Neural crest cell (in vitro differentiated cells): ENCODE measurements at places on chromosomes 5 and 9.
A peak's percentile ranks its signal among the peaks of the same experiment; 100 is the strongest.

DNA sequence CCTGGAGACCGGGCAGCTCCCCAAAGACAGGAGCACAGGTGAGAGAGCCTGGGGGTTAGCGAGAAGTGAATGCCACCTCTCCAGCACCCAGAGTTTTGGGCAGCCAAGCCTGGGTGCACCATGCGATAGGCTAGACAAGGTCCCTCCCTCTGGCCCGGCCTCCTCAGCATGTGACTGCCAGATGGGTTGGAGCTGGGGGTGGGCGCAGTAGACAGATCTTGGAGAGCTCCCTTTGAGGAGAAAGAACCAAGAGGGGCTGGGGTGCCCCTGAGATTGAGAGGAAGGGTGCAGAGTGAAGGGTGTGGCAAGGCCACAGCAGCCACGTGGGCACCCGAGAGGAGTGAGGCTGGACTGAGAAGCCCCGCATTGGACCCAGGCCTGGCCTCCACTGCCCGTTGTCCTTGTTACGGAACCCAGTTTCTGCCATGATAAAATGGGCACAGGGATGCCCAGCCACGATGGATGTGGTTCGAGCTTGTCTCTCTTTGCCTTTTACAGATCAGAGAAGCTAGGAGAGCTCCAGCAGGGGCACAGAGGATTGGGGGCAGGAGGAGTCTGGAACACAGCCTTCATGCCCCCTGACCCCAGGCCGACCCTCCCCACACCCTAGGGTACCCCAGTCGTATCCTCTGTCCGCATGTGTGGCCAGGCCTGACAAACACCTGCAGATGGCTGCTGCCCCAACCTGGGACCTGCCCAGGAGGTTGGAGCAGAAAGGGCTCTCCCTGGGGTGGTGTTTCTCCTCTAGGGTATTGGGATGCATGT, 1.4 kb downstream of the TMEM141 start:
- DNase-seq = no peak

DNA sequence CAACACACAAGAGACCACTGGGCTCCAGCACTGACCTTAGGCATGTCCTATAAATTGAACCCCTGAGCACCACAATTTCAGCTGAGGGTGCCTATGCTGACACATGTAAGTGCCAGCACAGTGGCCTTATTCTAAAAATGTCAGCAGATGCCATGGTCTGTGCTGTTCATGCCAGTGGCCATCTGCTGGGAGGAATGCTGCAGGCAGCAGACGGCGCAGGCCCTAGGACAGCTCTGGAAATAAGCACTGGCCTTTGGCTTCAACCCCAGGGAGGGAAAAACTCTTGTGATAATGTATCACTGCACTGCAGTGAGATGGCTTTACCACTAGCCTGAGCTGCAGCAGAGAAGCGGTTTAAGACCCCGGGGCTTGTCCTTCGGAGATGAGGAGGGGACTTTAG, 98.5 kb downstream of the SYK start:
- no peak for DNase-seq

DNA sequence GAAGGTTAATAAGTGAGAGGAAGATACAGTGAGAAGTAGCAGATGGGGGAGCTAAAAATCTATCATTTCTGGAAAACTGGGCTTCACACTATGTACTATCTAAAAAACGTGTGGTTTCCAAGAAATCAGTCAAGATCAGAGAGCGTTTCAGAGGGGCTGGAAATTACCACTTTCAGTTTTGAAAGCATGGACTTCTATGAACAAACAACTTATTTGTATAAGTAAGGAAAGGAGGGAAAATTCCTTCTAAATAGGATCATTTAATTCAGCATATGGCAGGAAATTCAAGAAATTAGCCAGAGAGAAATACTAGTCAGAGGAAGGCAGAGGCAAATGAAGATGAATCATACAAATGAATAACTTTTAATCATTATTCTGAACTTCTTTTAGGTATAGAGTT, 11.3 kb downstream of the TNC start:
- DNase-seq = no peak

- peak; percentile 68 for DNase-seq
Observed at GRCh38 chr9:127899128-127899943, at the start of gene ST6GALNAC6. ST6GALNAC6 (minus strand) TSS chr9:127899603; CDS start chr9:127897981, 1,622 bp downstream.

GRCh38 chr5:133691448-133691847, 79.1 kb upstream of the FSTL4 start:
- DNase-seq = no peak
